Stomach (tissue), 19 donors: ENCODE measurements at places on chromosomes 16 and 17.

DNA sequence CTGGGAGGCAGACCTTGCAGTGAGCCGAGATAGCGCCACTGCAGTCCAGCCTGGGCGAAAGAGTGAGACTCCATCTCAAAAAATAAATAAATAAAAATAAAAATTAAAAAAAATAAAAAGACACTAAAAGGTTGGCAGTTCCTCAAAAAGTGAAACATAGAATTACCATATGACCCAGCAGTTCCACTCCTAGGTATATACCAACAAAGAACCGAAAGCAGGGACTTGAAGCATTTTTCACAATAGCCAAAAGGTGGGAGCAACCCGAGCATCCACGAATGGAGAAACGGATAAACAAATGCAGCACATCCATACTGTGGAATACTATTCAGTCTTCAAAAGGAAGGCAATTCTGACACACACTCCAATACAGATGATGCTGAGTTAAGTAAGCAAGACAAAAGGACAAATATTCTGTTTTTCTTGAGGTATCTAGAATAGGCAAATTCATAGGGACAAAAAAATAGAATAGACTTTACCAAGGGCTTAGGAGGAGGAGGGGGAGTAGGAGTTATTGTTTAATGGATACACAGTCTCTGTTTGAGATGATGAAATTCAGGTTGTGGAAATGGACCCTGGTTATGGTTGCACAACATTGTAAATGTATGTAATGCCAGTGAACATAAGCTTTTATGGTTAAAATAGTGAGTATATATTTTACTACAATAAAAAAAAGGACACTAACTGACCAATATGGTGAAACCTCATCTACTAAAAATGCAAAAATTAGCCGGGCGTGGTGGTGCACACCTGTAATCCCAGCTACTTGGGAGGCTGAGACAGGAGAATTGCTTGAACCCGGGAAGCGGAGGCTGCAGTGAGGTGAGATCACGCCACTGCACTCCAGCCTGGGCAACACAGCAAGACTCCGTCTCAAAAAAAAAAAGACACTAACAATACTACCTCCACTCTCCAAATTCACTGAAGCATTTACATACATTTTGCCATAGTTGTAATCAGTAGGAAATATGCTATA lies 27.0 kb upstream of the SLC35B1 start:
- no peak for DNase-seq

DNA sequence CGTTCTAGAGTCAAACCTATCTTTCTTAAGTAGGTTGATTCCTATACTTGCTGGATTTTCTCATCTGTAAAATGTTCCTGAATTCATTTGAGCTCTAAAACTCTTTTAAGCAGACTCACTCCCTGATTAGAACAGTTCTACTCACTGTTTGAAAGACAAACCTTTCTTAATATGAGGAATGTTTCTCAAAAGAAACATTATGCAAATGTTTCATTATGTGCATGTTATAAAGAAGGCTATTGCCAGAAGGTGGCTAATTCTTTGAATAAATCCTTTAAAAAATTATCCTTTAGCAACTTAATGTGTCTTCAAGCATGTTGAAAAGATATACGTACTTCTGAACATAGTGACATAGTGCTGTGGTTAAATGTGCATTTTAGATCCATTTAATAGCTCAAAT lies 124.1 kb downstream of the CDH11 start:
- no peak for DNase-seq

DNA sequence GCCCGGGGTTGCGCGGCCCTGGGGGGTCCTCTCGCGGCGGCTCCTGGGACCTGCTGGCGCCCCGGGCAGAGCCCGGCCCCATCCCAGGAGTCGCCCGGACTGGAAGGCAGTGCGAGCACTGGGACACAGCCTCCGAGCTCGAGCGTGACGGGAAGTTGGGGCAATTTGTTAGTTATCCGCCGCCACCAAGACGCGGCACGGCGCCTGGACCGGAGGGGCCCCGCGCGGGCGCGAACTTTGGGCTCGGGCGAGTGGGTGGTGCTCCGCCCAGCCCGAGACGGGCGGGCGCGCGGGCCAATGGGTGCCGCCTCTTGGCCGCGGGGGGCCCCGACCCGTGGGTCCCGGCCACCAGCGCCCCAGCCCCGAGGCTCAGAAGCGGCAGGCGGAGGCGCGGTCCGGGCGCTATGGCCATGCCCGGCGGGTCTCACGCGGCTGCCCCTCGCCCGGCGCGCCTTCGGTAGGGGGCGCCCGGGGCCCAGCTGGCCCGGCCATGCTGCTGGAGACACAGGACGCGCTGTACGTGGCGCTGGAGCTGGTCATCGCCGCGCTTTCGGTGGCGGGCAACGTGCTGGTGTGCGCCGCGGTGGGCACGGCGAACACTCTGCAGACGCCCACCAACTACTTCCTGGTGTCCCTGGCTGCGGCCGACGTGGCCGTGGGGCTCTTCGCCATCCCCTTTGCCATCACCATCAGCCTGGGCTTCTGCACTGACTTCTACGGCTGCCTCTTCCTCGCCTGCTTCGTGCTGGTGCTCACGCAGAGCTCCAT lies at the start of gene ADORA2B:
ADORA2B (plus strand) TSS at position 372 of the 768 bp plus-strand sequence; CDS start at position 491, 119 bp downstream.
- DNase-seq, result peak; percentile 60

- DNase-seq, result no peak
These were observed 16.8 kb upstream of the KRT10 start for GRCh38 chr17:40839194-40839593.

DNA sequence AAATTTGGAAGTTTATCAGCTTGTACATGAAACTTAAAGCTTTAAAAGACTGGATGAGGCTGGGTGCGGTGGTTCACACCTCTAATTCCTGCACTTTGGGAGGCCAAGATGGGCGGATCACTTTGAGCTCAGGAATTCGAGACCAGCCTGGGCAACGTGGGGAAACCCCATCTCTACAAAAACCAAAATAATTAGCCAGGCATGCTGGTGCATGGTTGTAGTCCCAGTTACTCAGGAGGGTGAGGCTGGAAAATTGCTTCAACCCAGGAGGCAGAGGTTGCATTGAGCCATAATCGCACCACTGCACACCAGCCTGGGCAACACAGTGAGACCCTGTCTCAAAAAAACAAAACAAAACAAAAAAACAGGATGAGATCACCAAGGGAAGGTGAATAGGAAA lies 209.5 kb downstream of the AATF start:
- DNase-seq, result no peak
